GM12878 (cell line): ENCODE measurements at places on chromosomes 5 and 9.
A peak's percentile ranks its signal among the peaks of the same experiment; 100 is the strongest.

- DNase-seq, result no peak
Measured at GRCh38 chr5:107565791-107566767, 104.7 kb downstream of the EFNA5 start.

GRCh38 chr5:172901012-172901780, 58.0 kb upstream of the RPL26L1 start:
- no peak for DNase-seq

- DNase-seq, result no peak
Measured at GRCh38 chr5:50726475-50727148, 60.2 kb downstream of the PARP8 start.

GRCh38 chr9:107227774-107228173, 55.3 kb upstream of the RAD23B start:
- DNase-seq, result no peak

DNA sequence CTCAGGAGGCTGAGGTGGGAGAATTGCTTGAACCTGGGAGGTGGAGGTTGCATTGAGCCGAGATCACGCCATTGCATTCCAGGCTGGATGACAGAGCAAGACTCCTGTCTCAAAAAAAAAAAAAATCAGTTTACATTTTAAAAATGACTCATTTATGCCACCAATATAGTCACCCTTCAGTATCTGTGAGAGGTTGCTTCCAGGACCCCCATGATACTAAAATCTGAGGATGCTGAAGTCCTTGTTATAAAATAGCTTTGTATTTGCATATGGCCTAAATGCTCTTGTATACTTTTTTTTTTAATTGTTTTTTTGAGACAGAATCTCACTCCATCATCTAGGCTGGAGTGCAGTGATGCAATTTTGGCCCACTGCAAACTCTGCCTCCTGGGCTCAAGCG, 5.8 kb downstream of the OCLN start:
- no peak for DNase-seq

- no peak for DNase-seq
Measured at GRCh38 chr5:147276497-147276896, 41.7 kb downstream of the STK32A start.

DNA sequence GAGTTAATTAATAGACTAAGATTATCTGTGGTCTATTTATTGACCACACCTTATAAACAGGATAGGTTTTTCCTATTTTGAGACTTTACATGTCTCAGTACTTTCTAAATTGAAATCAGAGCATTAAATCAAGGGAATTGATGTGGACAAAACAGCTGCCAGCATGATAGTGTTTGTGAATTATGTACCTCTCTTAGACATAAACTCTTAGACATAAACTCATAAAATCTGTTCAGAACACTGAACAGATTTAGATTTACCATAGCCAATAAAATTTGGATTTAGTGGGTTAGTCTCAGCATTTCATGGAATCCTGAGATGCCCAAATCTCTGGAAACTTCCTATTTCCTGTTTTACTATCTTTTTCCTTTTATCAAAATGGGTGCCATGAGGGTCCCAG, 11.5 kb upstream of the AGXT2 start:
- DNase-seq, result no peak

- DNase-seq, result no peak
Measured at GRCh38 chr9:126435105-126435504, 108.5 kb downstream of the MVB12B start.

DNA sequence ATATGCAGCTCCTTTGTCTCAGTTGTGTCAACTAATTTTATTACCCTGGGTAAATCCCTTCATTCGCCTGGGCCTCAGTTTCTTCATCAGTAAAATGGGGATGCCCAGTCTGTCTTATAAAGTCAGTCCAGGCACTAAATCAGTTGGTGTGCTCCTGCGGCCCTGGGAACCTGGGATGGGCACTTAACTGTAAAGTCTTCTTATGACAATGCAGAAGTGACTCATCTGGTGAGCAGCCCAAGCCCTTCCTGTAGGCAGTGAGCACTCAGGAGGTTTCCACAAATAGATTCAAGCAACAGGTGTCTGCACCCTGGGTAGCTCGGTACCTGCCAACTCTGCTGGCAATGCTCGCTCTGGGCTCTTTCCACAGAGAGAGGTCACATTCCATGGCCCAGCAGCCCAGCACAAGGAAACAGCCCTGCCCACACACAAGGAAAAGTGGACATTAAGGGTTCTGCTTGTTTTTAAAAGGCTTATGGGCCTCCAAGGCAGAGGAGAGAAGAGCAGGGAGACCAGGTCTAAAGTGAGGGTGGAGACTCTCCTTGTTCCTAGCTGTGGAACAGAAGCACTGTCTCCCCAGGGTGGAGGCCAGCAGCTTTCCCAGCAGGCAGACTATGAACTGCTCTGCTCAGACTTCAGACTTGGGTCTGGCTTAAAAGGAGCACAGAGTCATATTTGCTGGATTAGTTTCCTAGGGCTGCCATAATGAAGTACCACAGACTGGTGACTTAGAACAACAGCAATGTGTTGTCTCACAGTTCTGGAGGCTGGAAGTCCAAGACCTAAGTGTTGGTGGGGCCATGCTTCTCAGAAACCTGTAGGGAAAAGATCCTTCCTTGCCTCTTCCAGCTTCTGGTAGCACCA, 89.7 kb upstream of the ADRA1B start:
- DNase-seq, result peak; percentile 50

DNA sequence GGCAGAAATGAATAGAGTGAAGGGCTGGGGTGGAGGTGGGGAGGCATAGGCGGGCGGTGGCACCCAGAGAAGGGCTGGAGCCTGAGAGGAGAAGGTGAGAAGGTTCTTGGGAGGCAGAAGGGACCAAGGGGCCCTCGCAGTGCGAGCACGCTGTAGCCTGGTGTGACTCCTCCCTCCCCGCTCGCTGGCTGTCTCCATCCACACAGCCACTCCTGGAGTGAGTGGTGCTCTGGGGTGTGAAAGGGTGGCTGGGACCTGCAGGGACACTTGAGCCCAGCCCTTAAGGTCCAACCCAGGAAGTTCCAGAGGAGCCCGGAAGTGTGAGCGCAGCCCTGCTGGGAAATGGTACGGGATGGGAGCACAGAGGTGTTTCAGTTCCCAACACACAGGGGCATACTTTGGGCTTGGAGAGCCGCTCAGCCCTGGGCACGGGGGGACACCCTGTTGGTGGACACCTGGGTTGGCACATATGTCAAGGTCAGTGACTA, 9.3 kb upstream of the SCGB3A1 start:
- DNase-seq, result no peak

GRCh38 chr5:148986636-148987035, 76.2 kb downstream of the SH3TC2 start:
- no peak for DNase-seq

- DNase-seq, result no peak
Measured at GRCh38 chr5:137146402-137146890, 352.7 kb downstream of the SPOCK1 start.

DNA sequence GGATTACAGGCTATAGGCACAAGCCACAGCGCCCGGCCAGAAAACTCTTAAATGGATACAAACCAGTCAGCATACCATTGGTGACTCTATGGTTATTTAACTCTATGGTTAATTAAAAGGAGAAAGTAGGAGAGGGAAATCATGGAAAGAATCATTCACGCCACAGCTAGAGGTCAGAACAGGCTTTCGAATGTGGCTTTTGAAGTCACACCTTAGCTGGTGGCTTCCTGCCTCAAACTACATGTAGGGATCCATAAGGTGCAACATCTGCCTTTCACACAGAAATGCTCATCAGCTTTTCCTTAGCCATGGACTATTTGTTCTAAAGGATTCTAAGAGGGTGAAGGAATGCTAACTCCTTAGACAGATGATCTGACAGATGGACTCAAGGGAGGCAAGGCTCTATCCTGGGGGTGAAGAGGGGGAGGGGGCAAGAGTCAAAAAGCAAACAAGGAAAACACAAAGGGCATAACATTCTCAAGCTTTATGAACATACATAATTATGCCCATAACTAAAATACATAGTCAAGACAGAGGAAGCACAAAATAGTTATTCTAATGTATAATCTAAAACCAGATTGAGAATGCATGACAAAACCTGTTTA, 130.9 kb downstream of the EFNA5 start:
- DNase-seq, result no peak
